ENCODE measurements at places on chromosomes 2 and 18.

GRCh38 chr2:96427917-96428316, 77.2 kb downstream of the NEURL3 start:
- no peak for DNase-seq

- no peak for DNase-seq
Measured at GRCh38 chr18:40006634-40007033, 1948.4 kb upstream of the PIK3C3 start.

GRCh38 chr2:3644246-3644525, 13.8 kb upstream of the ALLC start:
- no peak for DNase-seq

DNA sequence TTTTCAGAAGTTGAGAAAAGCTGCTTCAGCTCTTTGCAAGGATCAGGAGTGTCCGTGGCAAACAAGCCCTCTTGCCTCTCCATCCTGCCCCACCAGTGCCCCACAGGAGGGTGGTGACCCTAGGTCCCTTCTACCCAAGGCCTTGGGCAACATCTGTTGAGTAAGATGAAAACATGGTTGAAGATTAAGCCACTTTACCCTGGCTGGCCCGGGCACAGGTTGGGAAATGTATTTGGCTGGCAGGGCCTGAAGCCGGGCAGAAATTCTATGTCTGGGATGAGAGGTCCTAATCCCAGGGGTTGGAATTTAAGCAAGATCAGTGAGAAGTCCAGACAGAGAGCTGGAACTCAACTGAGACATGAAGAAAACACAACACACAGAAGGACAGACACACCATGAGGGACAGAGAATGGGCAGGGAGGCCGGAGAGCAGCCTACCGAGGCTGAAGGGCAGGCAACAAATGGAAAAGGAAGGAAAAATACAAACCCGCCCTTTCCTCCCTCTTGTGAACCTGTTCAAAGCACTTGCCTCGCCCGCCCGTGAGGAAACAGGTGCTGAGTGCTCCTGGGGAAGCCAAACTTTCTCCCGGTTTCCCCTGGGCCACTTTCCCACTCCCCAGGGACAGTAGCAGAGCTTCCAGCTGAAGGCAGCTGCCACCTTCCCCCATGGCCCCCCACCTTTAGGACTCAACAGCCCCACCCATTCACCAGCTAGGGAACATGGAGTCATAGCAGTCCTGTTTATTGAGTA, 86.1 kb downstream of the TNS1 start:
- no peak for DNase-seq

- no peak for DNase-seq
Measured at GRCh38 chr18:59432803-59433597, 73.9 kb upstream of the LMAN1 start.

DNA sequence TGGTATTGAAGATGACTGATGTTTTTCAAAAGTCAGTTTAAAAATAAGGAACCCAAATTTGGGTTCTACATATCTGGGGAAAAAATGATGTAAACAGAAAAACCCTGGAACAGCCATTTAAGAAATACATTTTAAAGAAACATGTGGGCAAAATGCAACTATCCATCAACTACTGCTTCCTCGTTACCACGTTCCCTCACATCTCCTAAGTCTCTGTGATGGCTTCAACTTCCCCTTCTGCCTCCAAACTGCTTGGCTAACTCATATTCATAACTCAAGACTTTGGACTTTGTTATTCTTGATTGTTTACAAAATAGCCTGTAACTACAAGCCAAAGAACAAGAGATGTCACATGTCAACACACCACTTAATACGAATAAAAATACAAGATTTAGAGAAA, 116.3 kb downstream of the DYM start:
- no peak for DNase-seq

DNA sequence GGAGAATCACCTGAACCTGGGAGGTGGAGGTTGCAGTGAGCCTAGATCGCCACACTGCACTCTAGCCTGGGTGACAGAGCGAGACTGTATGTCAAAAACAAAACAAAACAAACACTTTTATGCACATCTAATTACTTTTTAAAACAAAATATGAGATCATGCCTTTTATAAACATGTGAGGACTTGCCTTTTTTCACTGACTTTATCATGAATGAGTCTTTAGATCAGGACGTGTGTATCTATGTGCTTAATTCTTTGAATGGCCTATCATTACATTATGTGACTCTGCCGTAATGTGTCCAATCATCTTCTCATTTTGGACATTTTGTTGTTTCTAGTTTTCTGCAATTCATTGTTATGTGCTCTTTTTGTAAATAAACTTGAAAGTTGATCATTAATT, 58.7 kb downstream of the FAM117B start:
- DNase-seq, result no peak

GRCh38 chr2:78778756-78779510, 246.6 kb upstream of the REG3G start:
- no peak for DNase-seq

GRCh38 chr2:137912371-137912770, 51.9 kb upstream of the HNMT start:
- DNase-seq, result no peak

DNA sequence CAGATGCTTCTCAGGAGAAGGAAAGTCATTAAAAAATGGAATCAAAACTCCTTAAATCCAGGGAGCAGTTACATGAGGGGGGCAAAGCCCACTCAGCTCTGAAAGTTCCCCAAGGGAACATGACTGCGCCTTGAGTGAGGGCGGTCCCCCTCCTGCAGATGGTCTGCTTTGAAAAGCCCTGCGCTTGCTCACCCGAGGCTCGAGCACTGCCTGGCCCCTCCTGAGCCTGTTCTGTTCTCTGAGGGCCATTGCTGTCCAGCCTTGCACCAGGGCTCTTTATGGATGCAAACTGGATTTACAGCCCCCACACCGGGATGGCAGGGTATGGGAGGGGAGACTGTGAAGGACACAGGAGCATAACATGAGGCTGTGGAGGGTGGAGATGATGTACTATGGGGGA, 37.8 kb upstream of the DNMT3A start:
- DNase-seq, result no peak

GRCh38 chr18:28834889-28835288, 658.0 kb upstream of the CDH2 start:
- no peak for DNase-seq

DNA sequence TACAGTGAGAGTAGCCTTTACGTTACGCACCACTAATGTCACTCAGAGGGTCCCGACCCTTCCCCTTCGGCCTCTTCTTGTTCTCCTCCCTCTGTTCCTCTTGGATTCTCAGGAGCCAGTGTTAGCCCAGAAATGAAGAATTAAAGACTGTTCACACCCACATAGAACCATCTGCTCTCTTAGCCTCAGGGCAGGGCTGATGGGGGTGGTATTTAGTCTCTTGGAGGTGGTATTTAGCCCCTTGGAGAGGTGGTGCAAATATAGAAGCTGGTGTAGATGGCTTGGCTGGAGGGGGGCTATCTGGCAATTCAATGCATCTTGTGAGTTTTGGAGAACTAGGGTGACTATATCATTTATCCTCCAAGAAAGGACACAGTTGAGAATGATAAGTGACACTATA, 286.5 kb downstream of the PRKCE start:
- DNase-seq, result no peak

DNA sequence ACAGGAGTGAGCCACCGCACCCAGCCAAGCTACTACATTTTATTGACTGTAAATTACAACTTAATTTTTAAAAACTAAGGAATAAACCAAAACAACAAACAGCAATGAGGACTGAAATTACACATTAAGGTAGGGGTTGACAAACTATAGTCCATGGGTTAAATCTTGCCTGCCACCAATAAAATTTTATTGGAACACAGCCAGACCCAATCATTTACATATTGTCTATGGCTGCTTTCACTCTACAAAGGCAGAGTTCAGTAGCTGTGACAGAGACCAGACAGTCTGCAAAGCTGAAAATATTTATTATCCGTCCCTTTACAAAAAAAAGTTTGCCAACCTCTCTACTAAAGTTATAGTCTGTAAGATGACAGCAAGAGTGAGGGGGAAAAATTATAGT, 24.3 kb upstream of the UGP2 start:
- no peak for DNase-seq

- DNase-seq, result no peak
Measured at GRCh38 chr2:9663008-9663879, 32.4 kb upstream of the YWHAQ start.

DNA sequence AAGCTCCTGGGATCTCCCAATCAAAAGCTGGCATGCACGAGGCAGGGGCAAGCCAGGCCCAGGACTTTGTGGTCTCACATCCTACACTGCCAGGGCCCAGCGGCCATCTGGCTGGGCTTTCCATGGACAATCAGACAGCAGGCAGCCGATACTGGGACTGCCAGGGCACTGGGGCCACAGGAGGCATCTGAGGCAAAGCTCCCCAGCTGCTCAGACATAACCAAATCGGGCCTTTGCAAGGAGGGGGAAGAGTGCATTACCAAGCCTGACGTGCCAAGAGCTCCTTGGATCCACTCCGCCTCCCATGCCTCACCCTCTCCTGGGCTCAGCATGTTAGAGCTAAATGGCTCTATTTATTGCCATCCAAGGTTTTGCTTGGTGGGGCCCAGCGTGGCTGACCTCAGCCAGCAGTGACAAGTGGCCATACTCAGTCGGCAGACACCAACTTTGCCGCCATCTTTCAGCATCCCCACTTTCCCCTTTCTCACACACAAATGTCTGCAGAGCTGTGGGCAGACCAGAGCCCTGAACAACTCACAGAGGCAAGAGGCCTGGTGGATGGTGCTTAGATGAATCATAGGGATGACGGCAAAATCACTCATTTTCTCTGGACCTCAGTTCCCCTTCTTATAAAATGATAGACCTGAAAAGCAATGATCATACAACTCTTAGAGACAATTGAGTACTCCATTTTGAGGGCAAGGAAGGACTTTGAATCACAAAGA, 200.8 kb downstream of the TTC32 start:
- DNase-seq, result no peak

DNA sequence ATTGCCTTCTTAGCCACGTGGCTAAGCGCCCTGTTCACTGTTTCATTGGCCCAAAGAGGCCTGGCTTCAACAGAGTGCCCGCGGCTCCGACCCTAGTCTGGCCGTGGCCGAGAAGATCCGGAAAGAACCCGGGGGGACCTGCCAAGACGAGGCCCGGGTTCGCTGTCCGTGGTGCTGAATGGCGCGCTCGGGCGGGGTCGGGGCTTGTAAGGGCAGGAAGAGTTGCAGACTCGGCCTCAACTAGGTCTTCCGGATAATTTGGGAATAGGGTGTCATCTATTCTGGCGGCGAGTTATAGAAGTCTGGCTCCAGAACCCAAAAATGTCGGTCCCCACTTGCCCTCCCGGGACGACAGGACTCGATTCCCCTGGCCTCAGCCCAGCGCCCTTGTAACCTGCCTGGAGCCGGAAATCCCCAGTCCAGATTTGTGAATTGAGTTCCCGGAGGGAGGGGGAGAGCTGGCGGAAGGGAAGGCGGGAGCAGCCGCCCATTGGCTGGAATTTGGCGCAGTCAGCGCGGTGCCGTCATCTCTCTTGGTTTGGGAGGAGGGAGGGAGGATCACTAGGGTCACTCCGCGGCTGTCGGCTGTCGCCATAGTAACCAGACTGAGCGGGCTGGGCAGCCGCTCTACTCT, 3.5 kb downstream of the CDK5R2 start:
- DNase-seq, result no peak

- DNase-seq, result no peak
Measured at GRCh38 chr18:42338683-42339082, 383.6 kb downstream of the PIK3C3 start.

GRCh38 chr2:143553261-143553660, 424.0 kb downstream of the ARHGAP15 start:
- DNase-seq, result no peak

DNA sequence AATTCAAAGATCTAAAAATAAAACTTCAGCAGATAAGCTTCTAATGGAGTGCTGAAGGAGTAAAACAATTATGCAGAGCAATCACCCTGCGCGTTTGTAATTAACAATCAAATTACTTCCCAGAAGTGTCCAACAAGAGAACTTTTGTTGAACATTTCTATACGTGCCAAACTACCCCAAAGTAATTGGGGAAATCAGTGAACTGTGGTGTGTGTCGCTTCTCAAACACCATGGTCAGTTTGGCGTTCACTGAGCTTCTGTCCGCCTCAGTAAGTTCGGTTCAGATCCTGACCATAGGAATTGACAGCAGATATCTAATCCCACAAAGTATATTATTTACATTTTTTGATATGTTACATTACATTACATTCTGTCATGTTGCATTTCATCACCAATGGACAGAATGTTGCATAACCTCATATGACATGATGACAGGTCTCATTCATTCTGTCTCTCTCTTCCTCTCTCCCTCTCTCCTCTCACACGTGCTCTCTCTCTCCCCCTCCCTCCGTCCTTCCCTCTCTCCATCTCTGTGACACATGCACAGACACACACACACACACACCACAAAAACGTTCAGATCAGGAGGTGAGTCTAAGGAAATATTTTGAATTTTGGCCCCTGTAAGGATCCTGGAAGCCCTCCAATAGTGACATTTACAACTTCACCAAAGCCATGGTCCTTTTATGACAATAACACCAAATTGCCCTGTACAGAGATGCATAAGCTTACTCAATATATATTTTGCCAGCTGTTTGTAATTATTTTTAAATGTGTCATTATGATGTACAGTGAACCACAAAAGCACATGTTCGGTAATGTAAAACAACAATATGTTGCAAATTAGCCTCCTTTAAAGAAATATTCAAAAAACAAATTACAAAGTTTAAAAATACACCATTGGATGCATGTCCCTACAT, 269.2 kb downstream of the FIGN start:
- DNase-seq, result no peak

DNA sequence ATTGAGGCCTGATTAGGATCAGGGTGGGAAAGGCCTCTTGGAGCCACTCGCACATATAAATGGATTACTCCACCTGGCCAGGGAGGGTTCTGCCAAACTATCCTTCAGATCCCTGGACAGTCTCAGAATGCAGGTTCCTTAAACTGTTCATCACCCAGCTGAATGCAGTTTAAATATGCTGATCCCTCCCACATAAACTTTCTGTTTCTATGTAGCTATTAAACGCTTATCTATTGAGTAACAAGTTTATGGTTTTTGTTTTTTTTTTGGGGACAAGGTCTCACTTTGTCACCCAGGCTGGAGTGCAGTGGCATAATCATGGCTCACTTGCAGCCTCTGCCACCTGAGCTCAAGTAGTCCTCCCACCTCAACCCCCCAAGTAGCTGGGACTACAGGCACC, 1.9 kb downstream of the CAD start:
- no peak for DNase-seq

DNA sequence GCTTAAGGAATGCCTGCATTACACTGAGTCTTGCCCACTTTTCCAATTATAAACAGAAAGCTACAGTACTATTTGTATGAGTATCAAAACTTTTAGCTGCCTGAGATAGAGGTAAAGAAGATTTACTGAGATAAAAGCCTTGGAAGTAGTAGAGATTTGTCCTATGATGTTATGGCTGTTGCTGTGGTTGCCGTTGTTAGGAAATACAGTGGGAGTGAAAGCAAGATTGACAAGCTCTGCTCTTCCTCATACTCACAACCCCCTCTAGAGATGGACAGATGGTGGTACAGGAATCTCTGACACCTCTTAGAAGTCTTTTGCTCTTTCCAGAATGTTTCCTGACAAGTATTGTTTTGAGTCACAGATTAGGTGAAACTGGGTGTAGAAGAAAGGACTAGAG, 242.5 kb downstream of the RPIA start:
- DNase-seq, result no peak

- no peak for DNase-seq
Measured at GRCh38 chr2:23814963-23815362, 112.0 kb downstream of the ATAD2B start.

- no peak for DNase-seq
Measured at GRCh38 chr18:34595690-34596089, 114.4 kb upstream of the DTNA start.

- DNase-seq, result no peak
Measured at GRCh38 chr2:99949530-99949929, 192.9 kb downstream of the AFF3 start.
